ENCODE measurements at places on chromosomes 2 and 18.

DNA sequence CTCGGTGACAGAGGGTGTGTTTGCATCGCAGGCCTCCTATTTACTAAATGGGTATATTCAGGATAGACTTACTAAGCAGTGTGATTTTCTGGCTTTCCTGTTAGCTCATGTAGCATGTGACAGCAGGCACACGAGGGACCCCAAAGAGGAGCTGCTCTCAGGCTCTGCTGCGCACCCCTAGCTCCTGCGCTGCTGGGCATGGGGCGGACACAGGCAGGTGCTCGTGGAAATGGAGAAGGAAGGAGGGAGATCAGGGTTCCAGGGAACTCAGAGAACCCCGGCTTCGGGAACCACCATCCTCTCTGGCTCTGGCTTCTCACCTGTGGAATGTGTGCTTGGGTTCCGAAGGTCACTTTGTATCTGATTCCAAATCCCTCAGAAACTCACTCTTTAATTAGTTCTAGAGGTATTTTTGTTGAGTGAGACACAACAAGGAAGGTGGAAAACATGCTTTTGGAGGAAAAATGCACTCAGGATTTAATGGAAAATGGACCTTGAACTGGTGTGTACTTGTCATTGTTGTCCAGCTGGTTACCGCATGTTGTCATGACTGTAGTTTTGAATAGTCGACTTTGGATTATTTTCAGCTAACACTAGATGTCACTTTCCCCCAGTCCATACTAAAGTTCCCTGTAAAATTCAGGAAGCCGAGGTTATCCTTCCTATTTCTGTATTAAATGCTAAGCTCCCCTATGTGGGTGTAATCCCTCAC lies 3.5 kb downstream of the SNTG2 start:
- no peak for DNase-seq

DNA sequence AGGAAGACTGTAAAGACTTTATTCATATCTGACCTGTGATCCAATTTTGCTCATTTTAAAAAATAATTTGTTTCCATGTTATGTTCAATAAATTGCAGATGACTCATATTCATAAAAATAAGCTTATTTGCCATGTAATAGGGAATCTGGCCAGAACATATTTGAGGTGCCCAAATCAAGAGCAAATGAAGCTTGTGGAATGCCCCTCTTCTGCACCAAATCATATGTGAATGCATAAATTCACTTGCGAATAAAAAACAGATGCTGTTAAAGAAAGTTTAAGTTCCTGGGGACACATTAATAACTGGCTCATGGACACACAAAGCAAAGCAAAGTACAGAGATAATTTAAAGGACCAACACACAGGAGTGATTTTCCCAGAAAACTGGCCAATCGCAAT lies 279.0 kb upstream of the CDH2 start:
- DNase-seq = no peak

- DNase-seq = no peak
Observed at GRCh38 chr2:196551014-196551413, 88.5 kb upstream of the CCDC150 start.

GRCh38 chr2:16661526-16661925 lies 4.1 kb downstream of the CYRIA start:
- no peak for DNase-seq

DNA sequence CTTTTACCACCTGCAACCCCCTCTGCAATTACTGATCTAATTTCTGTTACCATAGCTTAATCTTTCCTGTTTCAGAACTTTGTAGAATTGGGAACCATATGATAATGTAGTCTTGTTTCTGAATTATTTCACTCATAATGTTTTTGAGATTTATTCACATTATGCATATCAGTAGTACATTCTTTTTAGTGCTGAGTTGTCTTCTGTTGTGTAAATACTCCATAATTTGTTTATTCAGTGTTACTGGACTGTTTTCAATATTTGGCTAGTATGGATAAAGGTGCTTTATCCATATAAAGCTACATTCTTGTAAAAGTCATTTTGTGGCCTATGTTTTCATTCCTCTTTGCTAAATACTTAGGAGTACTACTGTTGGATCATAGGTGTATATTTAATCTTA lies 152.5 kb downstream of the TAF4B start:
- no peak for DNase-seq

DNA sequence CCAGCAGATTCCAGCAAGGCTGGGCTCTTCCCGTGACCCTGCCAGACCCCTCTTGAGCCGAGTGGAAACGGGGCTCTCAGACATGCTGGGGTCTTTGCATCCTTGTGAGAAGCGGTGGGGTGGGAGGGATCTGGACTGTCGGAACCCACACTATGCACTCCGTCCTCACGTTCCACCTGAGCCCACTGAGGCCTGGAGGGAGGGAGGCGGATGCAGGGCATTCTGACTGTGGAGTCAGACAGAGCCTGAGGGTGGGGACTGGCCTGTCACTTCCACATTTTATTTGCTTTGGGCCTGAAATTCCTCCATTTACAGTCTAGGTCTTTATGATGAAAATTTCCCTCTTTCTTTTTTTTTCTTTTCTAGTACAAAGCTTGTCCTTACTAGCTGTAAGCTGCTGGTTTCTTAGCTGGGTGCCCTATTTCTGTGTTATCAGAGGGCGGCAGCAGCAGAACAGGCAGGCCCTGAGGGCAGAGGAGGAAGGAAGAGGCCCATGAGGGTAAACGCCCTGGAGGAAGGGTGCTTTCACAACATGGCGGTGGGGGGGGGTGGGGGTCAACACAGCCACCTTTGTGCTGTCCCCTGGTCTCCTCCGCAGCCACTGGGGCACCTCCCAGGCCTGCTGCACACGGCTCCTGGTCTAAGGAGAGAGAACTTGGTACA lies 373.5 kb upstream of the MYT1L start:
- DNase-seq = no peak

DNA sequence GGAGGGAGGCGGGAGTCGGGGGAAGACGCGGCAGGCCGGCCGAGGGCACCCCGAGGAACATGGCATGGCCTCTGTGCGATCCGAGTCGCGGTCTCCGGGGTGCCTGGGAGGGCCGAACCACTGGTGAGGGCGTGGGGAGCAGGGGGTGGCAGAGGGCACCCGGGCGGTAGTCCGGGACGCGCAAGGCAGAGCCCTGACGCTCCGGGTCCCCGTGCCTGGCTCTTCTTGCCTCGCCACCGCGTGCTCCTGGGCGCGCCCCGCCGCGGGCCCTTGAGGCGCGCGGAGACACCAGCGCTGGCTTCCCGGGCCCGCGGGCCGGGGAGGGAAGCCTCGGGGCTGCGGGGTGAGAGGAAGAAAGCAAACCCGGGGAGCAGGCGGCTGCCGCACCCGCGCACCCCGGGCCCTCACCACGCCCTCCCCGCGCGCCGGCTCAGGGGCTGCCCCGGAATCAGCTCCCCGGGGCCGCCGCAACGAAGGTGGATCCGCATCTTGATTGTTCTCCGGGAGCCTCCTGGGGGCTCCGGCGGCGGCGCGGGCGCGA lies 4.3 kb downstream of the SOX11 start:
- no peak for DNase-seq

- DNase-seq = no peak
Observed at GRCh38 chr2:130389358-130389757, 33.5 kb downstream of the PTPN18 start.

DNA sequence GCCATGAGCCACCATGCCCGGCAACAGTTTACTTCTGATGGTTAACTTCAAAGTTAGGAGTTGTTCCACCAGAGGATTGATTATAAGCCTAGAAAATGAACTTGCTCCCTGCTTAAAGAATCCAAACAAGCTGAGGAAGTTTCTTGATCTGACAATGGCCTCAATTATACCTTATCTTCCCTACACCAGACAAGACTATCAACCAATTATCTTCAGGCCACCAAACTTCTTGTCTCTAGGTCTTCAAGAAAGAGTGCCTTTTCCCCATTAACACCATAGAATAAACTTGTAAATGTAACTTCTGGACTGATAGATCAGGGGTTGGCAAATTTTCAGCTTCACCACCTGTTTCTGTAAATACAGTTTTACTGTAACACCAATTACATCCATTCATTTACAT lies 15.0 kb downstream of the ZC3H8 start:
- DNase-seq = no peak

DNA sequence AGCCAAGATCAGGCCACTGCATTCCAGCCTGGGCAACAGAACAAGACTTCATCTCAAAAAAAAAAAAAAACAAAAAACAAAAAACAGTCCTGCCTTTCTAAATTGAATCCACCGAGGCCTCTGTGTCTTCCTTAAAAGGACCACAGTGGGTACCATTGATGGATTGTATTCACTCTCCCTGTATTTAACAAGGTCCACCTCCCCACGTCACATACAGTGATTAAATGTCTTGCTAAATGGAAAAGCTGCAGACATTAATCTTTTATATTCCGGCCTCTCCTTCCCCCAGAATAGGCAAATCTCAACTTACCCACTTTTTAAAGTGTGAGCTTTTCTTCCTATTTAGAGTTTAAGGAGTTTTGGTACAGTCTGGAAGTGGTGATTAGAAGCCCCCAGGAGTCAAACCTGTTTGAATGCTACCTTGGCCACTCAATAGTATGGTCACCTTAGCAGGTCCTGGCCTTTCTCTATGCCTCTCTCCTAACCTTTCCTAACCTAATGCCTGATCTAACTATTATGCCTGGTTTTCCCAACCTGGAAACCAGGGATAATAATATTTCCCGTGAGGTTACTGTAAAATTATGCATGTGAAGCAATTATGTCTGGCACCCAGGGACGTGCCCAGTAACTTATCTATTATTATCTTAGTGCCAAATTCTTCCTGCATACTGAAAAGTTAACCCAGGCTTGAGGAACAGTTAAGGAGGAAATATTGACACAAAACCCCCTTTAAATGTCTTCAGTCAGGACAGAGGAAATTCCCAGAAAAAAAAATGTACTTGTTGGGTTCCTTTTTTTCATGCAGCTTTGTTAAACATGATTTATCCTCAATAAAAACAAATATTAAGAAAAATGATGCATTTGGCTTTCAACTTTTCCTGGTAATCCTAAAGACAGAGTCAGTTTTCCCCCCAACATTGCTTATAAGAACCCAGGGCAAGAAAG lies 3.1 kb downstream of the NFE2L2 start:
- no peak for DNase-seq

- DNase-seq = no peak
Observed at GRCh38 chr2:37349231-37349860, 4.9 kb downstream of the QPCT start.

DNA sequence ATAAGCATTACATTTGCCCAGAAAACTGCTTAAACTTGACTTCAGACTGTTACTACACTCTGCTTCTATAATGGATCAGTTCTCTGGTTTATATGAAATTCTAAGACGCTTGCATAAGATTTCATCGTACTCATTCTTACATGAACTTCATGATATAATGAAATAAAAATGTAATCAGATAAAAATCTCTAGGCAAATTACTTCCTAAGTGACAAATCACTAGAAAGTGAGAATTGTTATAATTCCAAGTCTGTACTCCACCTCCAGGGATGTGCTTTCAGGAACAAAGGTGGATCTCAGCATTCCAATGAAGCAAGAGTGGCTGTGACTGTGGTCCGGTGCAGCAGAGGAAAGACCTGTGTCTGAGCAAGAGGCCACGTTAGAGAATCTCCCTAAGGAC lies 226.2 kb downstream of the PIEZO2 start:
- no peak for DNase-seq

GRCh38 chr2:68043032-68043431 lies 19.8 kb downstream of the C1D start:
- no peak for DNase-seq

- DNase-seq = no peak
Observed at GRCh38 chr2:150109028-150109427, 378.4 kb downstream of the RND3 start.

DNA sequence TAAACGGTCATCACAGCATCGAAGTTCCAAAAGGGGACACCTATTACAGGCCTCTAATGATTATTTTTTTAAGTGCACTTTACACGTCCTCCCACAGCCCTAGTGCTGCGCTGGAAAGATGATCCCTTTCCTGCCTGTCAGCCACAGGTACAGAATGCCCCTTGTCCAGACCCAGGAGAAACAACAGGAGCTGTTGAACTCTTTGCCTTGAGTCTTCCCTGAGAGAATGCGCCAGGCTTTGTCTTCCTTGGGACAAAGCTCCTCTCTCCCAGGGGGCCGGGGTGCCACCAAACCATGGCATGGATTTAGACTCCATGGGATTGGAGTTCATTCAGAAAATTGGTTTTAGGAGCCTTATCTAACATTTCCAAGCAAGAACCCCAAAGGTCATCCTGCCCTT lies 319.0 kb upstream of the SOX11 start:
- DNase-seq = no peak

DNA sequence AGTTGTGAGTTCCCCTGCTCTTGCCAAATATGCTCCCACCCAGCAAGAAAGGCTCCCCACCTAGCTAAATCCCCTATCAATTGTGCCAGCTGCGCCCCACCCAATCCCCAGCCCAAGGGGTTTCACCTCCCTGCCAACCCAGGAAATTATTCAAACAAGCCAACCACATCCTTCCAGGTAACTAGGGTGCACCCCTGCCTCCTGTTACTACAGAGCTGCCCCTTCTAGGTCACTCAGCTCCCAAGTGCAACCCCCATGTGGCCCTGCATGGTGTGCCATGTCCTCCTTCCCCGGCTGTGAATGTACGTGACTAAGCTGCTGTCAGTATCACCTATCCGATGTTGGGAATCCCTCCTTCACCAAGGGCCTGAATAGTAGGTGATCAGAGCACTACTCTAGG lies 91.2 kb upstream of the LDAH start:
- DNase-seq = no peak

GRCh38 chr2:232310121-232310520 lies 68.4 kb upstream of the ALPP start:
- no peak for DNase-seq

DNA sequence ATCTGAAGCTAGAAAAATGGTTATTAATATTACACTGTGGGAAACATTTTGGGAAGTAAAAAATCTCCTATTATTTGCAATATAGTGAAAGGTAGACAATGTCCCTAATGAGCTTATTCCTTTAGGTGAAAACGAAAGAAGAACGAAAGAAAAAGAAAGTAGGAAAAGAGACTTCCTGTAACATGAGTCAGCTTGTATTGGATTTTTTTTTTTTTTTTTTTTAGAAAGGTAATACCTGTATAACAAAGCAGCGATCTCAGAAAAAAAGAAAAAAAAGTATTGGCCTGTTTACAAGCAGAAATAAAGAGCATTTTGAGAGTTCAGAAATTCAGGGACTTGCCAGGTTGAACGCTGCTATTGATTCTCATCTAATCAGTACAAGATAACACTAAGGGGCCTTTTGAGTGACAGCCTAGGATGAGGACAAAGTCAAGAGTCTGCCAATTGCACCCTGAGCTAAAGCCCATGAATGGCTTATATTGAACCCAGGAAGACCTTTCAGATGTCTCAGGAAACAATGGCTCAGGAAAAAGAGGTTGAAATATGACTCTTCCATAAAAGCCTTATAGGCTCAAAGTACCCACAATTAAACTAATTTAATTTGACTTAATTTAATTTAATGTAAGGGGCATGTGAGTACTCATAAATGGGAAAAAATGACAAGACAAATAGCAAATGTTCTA lies 615.6 kb upstream of the CDH2 start:
- no peak for DNase-seq

Measured in stimulated activated CD4-positive, alpha-beta T cell treated with anti-CD3 and anti-CD28 coated beads, Interleukin-4, amount 100 ng/mL, for 4 hours (primary cell).